NCI-H187 (cell line): ENCODE measurements at places on chromosomes 5 and 9.

DNA sequence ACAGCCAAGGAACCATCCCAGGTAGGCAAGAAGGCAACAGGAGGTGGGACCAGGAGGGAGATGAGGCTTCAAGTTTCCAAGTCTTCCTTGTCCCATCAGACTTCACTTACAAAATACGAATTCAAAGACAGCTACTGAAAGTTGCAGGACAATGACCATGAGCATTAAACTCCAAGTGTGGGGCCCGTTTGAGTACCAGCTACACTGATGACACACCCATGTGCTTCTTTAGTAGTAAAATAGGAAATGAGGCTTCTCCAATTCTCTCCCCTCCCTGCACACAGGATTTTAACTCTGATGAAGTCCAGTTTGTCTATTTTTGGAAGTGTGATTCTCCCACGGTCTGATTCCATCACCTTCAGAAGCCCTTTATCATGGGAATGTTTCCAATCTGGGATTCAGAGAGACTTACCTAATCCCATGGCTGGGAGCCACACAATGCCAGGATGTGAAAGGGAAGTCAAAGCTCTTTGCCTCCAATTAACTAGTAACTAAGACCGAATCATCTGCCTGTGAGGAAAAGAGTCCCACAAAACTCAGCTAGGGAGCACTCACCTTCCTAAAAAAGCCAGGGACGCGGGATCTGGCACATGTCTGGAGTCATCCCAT is 222.8 kb upstream of the MSX2 start:
- DNase-seq: no peak

DNA sequence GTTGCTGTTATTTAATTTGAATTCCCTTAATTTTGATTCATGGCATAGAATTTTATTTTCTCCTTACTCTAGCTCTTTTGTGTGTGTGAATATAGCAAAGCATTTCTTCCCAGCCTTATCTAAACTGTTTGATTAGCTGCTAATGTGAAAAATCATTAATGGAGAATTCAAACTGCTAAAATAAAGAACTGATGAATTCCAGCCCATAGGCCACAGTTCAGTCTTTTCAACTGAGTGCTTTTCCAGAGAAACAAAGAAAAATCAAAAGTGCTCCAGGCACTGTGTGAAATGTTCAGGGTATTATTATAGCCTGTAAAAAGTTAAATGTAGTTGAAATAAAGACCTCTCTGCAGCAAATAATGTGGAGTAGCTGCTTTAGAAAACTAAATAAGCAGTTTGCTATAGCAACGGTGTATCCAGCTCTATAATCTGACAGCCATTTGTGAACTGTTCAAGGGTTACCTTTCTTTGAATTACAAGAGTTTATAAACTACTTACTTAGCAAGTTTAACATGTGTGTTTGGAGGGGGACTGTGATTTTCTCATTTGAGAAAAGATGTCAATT is 123.8 kb downstream of the GIN1 start:
- no peak for DNase-seq

DNA sequence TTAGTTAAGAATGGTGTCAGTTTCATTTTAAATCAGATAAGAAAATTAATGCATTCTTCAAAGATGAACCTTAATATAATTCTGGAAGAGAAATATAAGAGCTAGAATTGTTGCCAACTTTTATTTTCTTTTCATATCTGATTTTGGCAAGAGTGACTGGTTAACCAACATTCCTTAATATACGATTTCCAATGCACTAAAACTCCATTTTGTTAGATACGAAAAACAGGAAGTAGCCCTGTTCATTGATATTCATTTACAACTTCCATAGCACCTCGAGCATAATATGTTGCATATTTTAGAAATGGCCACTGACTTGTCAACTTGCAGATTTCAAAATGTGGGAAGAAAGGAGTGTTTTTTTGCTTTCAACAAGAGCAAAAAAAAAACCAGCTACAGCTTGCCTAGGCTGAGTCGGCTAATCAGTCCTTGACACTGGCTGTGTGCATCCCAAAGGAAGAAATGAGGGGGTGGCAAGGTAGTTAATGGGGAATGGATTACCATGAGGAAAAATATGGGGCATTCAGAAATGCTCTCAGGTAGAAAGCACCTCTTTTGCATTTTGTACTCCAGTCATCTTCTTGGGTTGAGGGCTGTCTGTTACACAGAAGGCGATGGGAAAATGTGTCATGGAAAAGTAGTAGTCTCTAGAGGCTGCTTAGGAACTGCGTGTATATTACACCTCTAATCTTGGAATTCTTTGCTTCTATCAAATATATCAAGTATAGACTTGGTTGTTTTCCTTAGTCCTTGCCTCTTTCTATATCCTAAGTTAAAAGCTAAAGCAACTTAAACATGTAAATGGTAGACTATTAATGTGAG is 3.9 kb downstream of the MAP3K1 start:
- DNase-seq: no peak

- peak; percentile 57 for DNase-seq
Measured at GRCh38 chr9:90969021-90969675, 167.5 kb downstream of the SYK start.

GRCh38 chr9:134898319-134898718 is 17.7 kb downstream of the FCN2 start:
- no peak for DNase-seq

DNA sequence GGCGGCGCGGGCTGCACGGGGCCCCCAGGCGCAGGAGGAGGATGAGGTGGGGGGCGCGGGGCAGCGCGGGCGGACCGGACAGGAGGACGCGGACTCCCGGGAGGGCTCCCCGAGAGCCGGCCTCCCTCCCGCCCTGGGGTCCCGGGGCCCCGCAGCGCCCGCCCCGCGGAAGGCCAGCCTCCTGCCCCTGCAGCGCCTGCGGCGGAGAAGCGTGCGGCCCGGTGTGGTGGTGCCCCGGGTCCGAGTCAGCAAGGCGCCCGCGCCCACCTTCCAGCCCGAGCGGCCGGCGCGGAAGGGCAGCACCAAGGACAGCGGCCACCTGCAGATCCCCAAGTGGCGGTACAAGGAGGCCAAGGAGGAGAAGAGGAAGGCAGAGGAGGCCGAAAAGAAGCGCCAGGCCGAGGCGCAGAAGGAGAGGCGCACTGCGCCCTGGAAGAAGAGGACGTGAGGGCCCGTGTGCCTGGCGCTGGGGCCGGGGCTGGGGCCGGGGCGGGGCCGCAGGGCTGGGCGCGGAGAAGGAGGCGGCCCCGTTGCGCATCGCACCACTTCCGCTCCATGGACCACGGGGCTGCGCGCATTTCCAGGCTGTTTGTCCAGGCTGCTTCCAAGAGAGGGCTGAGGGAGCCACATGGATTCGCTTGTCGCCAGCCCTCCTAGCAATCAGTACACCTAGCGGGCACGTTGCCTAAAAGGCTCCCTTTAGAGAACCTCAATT is 86.0 kb downstream of the ANKRD33B start:
- DNase-seq: no peak

- no peak for DNase-seq
Measured at GRCh38 chr5:95863383-95863757, 40.8 kb upstream of the GLRX start.

DNA sequence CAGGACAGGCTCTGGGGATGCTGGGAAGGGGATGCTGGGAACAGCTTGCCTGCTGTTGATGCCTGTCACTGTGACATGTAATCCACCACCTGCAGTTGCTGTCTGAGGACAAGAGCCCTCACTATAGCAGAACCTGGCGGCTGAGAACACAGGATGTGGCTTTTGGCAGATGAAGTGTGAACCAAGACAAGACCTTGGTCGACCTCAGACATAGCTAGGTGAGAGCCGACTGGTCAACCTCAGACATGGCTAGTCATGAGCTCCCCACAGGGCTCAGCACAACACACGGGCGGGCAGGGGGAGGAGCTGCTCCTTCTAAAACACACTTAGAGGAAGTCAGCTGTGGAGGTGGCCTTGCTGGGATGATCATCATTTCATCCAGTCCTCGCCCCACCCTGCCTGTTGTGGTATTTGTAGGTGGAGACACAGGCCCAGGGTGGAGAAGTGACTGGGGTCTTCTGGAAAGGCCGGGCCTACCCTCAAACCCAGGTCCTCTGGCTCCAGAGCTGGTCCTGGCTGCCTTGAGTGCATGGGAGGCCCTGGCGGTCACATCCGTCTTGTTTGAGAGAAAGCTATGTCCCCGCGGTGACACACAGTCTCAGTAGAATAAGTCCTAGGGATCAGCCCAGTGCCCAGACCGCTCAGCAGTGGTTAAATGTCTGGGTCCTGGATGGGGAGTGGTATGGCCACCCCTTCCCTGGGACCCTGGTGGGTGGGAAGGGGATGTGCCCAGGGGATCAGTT is 6.1 kb downstream of the SUSD3 start:
- no peak for DNase-seq

DNA sequence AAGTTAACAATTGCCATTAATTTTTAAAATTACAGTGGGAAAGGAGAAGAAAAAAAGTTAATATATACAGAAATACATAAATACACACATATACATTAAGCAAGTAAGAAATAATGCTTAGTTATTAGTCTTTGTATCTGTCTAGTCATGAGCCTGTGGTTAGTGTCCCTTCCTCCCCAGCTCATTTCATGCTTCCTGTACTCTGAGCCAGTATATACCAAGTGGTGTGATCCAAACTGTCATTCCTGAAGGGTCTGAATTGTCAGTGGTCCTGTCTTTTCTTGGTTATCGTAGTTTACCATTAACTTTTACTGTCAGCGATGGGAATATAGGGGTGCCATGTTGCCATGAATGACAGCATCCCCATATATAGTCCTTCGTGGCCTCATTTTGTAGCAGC is 24.2 kb upstream of the STOM start:
- DNase-seq: no peak

GRCh38 chr5:39730006-39730405 is 305.2 kb upstream of the DAB2 start:
- no peak for DNase-seq

- DNase-seq: no peak
Measured at GRCh38 chr5:59519338-59519737, 374.2 kb downstream of the PDE4D start.

GRCh38 chr5:132901036-132901435 is 27.6 kb downstream of the LEAP2 start:
- no peak for DNase-seq

DNA sequence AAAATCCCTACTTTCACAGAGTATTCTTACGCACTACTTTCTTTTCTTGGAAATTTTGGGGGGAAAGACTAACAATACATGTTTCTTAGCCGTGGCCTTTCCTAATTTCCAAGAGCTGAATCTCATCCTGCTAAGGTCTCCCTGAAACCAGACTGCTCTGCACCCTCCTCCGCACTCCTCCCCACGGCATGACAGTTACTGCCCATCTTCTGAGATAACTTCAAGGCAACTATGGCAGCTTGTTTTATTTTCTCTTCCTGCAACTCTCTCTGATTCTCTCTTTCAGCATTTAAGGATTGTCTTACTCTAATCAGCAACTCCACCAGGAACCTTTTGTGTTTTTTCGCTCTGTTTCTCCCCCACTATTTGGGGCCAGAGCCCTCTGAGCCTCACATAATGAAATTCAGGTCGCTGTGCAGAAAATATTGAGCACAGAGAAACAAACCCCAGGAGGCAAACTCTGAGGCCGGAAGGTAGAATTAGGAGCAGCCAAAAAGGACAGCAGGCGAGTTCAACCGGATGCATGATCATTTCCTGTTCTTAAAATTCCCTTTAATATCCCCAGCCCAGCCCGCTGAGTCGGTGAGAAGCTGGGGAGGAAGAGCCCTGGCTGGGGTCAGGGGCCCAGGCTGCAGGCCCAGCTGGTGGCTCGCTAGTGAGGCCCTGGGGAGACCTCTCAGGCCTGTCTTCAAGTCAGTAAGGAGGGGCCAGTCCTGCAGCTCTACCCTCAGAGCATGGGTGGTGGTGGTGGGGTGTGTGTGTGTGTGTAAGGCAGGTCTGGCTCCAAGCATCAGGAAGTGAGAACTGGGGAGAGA is 213.6 kb upstream of the S1PR3 start:
- DNase-seq: no peak

- DNase-seq: no peak
Measured at GRCh38 chr5:178351221-178352034, 118.8 kb upstream of the PHYKPL start.

- DNase-seq: no peak
Measured at GRCh38 chr5:71832812-71833715, 114.0 kb downstream of the CARTPT start.

DNA sequence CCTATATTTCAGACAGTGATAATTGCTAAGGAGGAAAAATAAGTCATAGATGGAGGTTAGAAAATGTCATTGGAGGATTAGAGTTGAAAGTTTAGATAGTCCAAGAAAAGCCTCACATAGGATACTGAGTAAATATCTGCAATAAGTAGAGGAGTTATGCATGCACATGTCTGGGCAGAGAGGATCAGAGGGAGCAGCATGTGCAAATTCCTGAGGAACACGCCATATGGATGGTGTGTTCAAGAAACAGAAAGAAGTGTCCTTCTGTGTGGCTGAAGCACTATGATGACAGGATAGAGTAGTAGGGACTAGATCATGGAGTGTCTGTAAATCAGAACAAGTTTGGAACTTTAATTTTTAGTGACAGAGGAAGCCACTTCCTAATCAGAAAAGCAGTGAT is 52.2 kb downstream of the SGCD start:
- DNase-seq: no peak

- no peak for DNase-seq
Measured at GRCh38 chr5:19047277-19047676, 940.7 kb downstream of the CDH18 start.

- peak; percentile 23 for DNase-seq
Measured at GRCh38 chr5:108521841-108522506, 140.1 kb upstream of the FBXL17 start.

GRCh38 chr5:95631255-95631958 is 11.5 kb downstream of the GPR150 start:
- DNase-seq: no peak

GRCh38 chr5:143887903-143888665 is 76.1 kb downstream of the HMHB1 start:
- no peak for DNase-seq

DNA sequence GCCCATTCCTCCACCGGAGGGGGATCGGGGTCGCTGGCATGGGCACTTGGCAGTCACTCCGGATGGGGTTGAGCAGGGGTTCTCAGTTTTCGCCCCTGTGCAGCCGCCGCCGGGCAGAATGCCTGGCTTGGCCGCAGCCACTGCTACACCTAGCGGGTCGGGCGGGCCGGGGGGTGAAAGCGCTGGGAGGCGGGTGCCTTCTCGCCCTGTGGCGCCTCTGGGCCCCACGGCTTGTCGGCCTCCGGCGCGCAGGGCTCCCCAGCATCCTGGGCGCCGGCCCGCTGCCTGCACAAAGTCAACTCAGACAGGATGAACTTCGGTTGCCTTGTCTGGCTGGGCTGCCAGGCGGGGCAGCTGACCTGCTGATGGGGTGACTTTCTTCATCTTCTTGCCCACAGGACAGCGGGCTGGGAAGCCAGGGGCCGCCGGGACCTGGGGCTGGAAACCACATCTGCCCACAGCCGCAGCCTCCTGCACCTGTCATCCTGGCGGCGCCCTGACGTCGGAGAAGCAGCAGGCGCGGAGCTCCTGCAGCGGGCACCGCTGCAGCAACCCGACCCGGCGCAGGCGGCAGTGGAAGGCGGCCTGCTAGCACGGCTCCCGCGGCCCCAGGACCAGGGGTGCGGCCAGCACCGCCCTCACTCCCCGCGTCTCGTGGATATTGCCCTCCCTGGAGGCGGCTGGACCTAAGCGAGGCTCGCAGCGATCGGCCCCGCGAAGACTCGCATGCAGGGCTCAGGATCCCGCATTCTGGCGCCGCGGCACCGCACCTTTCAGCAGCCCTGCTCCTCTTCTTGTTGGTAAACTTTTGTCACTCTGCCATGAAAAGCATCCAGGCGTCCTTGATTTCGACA is 1.3 kb upstream of the ANKRD18A start:
- peak; percentile 11 for DNase-seq

GRCh38 chr5:163310997-163311396 is 126.4 kb upstream of the CCNG1 start:
- no peak for DNase-seq
